ENCODE measurements at places on chromosomes 1 and 21.

GRCh38 chr1:66788231-66788939 is 12.7 kb downstream of the INSL5 start:
- DNase-seq: no peak

DNA sequence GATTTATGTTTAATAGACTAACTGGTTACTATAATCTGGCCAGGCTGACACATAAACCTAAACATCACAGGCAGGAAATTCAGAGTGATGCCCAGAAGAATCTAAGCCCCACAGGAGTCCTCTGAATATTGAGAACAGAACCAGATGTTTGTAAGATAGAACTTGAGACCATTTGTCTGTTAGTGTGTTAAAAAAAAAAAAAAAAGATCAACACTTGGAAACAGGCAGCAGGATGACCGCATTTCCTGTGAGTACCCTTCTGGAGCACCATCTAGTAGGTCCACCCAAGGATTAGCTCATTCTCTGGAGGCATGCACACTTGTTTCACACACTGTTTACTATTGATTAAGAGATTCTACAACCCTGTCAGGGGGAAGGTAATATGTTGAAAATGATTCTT is 111.4 kb upstream of the VANGL1 start:
- no peak for DNase-seq

GRCh38 chr1:79896140-79896539 is 889.6 kb upstream of the ADGRL4 start:
- DNase-seq: no peak

DNA sequence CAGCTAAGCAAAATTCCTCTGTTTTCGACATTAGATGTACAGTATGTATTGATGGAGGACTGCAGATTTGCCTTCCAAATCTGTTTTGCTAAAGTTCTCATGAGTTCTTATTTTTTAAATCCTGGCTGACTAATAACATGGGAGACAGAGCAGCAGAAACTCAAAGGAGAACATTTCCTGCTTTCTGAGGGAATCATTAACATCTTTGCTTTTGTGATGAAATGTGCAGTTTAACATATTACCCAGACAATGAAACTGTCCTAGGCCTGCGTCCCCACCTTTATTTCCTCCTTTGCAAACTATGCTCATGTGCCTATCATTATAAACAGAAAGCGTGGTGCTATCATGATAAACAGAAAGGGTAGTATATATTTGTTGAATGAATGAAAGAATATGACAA is 149.9 kb downstream of the ZP4 start:
- DNase-seq: no peak
